Stimulated activated CD4-positive, alpha-beta T cell treated with anti-CD3 and anti-CD28 coated beads, Interleukin-1b, Interleukin-23, amount 100 ng/mL, for 1 hour (primary cell): ENCODE measurements at places on chromosomes 1 and 21.

GRCh38 chr1:86197206-86197855, 40.8 kb upstream of the COL24A1 start:
- DNase-seq: no peak

DNA sequence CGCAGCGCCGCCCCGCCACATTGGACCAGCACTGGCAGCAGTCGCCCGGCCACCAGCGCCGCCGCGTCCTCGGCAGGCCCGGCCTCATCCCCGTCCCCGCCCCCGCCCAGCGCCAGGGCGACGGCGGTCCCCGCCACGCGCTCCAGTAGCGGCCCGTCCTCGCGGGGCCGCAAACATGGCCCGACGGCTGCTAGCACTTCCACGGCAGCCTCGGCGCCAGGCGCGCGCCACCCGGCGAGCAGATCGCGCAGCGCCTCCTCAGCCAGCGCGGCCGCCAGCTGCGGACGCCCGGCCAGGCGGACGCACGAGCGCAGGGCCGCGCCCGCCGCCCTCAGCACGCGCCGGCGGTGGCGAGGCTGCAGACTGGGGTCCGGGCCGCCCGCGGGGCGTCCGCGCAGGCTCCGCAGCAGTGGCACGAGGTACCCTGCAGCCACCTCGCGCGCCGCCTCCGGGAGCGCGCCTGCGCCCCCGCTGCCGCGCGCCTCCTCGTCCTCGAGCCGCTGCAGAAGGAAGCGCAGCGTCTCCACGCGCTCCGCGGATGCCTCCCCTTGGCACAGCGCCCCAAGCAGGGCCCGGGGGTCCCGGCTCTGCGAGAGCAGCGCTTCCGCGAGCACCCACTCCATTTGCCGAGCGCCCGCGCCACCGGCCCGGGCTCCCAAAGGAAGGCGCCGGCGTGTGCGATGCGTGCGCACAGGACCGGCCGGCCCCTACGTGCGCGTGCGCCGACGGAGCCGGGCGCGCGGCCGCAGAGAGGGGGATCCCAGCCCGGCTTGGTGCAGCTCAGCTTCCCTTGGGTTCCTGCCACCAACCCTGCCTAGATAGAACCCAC, at the start of gene TARBP1:
Gene TARBP1, minus strand, starts transcription at position 699 of the 829 bp plus-strand sequence. Its CDS starts 76 bp downstream, at position 623.
- peak; percentile 60 for DNase-seq

DNA sequence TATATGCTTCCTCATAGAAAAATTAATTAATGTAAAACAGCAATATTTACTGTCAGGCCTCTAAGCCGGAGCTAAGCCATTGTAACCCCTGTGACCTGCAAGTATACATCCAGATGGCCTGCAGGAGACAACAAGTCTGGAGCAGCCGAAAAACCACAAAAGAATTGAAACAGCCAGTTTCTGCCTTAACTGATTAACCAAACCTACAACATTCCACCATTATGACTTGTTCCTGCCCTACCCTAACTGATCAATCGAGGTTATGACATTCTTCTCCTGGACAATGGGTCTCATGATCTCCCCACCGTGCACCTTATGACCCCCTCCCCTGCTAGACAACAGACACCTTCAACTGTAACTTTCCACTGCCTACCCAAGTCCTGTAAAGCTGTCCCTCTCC, 205.8 kb upstream of the DUSP10 start:
- no peak for DNase-seq

DNA sequence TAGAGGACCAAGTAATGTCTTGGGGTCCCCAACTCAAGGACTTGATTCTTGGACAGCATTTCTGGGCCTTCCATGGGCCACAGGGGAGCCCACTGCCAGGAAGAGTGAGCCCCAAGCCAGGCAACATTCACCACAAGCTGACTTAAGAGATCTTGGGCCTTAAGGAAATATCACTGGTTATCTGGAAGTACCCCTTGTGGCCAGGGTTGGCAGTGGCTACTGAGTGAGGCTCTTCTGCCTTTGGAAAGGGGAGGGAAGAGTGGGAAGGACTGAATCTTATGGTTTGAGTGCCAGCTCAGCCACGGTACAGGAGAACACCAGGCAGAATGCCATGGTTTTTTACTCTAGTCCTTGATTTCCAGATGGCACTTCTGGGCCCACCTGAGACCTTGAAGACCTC, 228.9 kb upstream of the RGS18 start:
- no peak for DNase-seq

- peak; percentile 63 for DNase-seq
Observed at GRCh38 chr21:42337830-42338728, 12.7 kb downstream of the TFF2 start.

DNA sequence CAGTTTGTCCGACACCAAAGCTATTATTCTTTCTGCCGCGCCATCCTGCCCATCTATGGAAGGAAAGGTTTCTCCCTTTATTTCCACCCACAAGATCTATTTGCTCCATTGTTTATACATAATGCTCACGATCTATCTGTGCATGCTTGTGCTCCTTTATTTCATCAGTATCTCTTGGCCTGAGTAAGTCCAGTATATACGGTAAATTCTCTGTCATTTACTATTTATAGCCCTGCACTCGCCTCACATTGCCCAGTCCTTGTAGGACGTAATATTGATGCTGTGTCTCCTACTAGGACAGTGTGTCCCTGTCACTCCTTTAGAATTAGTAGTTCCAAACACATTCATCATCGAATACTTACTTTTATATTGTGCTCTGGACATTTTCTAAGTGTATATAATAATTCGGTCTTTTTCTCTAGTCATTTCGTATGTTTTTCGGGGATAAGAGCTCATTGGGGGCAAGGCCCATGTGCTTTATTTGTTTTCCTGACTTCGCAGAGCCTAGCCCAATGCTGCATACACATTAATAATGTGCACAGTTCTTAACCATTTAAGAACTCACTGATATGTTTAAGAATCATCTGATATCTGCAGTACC, 3.1 kb upstream of the NID1 start:
- DNase-seq: no peak

GRCh38 chr1:86062453-86062852, 94.1 kb downstream of the COL24A1 start:
- no peak for DNase-seq

DNA sequence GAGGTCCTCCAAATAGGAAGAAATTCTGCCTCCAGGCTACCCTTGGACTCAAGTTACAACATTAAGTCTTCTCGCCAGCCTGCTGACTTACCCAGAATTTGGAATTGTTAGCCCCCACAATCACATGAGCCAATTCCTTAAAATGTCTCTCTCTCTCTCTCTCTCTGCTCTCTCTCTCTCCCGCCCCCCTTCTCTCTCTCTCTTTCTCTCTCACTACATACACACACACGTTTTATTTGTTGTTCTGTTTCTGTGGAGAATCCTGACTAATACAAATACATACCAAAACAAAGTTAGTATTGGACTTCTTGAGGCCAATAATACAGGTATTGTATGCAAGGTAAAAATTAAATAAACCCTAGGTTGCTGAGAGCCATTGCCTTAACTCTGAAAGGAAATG, 72.1 kb downstream of the TNFSF18 start:
- DNase-seq: no peak

GRCh38 chr1:56910441-56910985, 55.3 kb downstream of the C8B start:
- DNase-seq: no peak

DNA sequence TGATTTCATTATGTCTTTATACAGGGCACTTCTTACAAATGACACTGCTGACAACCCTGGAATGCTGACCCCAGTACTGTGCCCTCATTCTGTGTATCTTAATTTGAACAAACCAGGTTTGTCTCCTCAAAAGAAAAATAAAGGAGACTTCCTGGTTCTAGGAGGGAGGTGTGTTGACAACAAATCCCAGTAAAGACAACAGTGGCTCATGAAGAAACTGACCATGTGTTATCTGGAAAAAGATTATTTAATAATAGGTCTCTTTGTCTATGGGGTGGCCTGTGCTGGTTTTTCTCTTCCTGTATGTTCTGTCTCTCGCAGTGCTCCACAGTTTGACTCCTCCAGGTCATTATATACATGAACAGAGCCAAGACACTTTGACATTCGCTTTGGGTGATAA, 454.6 kb downstream of the LMO4 start:
- DNase-seq: no peak

DNA sequence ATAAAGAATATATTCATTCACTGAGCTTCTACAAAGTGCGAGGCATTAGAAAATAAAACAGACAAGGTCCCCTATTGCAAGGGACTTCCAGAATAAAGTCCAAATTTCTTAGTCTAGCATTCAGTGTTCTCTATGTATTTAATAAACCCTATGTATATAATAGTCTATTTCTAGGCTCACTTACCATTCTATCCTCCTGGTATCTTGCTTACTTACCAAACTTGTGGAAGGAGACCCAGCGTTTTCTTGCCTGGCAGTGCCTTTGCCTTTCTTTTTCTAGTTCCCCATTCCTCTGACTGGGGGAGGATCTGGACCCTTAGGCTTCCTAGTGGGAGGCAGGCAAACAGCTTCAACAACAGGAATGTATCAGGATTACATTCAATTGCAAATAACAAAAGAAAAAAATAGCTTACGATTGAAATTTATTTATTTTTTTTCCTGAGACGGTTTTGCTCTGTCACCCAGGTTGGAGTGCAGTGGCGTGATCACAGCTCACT, 690 bp upstream of the RNF19B start:
- no peak for DNase-seq

GRCh38 chr1:26747048-26747447, 40.7 kb upstream of the PIGV start:
- DNase-seq: no peak
